ENCODE measurements at places on chromosomes 7 and 10.

DNA sequence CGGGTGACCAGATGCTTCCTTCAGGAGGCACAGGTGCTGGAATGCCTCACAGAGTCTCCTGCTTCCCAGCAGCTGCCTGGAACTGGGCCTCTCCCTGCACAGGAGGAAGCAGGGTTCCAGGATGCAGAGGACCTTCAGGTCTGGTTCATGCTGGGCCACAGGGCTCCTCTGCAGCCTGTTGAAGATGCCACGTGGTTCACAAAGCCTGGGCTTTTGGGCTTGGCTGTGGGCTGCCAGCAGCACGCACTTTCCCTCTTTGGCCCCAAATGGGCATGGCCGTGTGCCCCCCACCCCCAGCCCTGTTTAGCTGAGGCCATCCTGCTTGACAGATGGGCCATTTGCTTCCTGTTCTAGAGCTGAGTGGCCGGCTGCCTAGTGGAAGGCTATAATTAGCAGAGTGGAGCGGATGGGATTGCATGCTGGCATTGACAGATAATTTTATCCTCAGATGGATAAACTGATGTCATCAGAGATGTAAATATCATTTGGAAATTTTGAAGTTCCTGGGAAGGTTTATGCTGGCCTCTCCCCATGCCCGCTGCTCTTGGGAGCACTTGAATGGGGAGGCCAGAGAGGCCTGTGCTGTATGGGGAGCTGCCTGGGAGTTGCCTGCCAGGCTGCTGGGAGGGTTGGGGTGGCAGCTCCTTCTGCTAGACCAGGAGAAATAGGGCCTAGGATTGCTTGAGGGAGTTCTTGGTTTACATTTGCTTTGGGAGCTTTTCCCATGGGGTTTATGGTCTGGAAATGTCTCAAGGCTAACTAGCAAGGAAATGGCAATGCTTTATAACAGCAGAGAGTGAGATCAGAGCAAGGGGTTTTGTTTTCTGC, 28.2 kb downstream of the TSPAN15 start:
- DNase-seq: peak; percentile 44

GRCh38 chr7:44713141-44713540, 35.5 kb upstream of the ZMIZ2 start:
- DNase-seq: no peak

DNA sequence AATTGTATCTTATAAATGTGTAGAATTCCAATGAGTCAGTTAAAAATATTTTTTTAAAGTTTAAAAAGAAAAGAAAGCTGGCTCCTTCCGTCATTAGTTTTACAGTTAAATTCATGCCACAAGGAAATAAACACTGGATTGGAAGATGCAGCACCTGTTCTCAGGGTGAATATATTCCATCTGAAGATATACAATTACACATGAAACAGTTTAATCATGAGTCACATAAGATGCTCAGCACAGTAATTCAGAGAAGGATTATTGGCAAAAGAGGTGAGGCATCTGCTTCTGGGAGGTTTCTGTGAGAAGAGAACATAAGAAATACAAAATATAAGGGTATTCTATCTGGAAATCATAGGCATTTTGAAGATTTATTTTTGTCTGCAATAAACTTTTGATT, 376.5 kb upstream of the SORCS1 start:
- DNase-seq: no peak

GRCh38 chr10:30988831-30989435, 42.7 kb downstream of the ZNF438 start:
- no peak for DNase-seq

- DNase-seq: peak; percentile 81
These were observed 44.2 kb downstream of the ZCCHC24 start for GRCh38 chr10:79401015-79401921.

DNA sequence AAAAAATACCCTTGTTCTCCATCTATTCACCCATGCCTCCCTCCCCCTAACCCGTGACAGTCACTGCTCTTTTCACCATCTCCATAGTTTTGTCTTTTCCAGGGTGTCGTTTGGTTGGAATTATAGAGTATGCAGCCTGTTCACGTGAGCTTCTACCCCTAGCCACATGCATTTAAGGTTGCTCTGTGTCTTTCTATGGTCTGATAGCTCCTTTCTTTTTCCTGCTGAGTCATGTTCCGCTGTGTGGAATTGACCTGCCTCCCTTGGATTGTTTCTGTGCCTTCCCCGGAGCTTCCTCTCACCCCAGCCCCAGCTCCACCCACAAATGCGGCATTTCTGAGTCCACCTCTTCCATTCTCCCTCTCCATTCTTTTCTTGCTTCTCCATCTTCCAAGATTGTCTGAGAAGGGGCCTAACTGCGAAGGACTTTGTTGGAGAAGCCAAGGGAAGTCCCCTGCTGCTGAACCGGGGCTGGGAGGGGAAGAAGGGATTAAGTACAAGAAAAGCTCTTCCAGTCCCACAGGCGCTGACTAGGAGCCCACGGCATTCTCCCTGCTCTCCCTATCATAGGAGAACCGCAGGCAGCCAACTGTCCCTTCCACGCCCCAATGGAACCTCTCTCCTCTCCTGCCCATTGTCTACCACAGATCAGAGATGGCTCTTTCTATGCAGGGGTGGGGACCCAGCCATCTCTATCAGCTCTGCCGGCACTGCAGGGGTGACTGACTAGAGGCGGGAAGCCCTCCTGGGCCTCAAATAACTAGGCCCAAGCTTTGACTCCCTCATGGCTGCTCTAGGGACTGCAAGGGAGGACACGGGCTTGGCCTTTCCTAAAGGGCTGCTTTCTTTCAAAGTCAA, 87.5 kb upstream of the ANLN start:
- no peak for DNase-seq

DNA sequence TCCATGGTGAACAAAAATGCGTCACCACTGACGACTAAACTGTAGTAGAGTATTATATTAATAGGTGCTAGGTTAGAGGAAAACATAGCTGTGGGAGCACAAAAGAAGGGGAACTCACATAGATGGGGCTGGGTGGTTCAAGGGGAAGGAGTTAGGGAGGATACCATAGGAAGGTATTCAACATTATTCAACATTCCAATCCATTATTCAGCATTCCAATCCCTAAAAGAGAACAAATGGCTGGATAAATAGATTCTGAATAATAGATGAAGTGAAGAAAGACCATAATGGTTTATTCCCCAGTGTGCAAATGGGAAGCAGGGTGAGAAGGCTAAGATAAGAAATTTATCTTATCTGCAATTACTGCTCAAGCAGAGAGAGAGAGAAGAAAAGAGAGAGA, 61.4 kb downstream of the AASS start:
- DNase-seq: no peak

- DNase-seq: no peak
These were observed 52.2 kb upstream of the MKI67 start for GRCh38 chr10:128178302-128178958.

GRCh38 chr10:17580885-17581284, 36.3 kb downstream of the HACD1 start:
- DNase-seq: no peak

DNA sequence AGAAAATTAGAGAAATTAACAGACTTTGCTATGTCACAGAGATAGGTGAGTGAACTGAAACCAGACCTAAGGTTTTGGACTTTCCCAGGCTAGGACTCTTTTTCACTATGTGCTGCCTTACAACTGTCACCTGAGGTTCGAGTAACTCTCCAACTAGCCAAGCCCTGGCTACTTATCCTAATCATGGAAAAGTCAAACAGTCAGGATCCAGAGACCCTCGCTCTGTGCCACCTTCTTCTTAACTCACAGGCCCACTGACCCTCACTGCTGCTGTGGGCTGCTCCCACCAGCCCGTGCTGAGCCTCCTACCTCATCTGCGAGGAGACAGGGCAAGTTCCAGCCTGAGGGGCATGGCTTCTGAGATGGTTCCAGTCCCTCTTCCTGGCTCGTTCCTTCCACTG, 211.4 kb upstream of the KLF14 start:
- no peak for DNase-seq

DNA sequence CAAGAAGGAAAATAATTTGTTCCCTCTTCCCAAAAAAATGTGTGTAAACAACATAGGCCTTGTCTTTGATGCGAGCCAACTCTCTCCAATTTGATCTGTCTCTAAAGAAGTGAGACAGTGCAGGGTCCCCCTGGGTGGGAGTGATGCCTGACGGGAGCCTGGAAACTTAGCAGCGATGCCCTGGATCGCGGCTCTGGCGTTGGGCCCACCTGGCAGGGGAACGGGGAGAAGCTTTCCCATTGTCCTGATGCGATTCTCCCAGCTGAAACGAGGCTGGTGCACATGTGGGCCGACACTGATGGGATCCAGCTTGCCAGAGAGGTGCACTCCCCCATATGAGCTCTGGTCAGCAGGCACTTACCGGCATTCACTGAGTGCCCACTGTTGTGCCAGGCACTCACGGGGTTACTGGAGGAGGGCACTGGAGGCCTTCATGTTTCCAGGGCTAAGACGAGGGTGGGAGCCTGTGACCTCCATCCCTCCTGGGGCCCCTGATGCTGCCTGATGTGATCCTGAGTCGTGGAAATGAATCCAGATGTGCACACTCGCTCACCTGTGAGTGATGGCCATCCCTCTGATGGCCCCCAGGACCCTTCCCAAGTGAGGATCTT, 132.8 kb downstream of the PTPN20 start:
- DNase-seq: no peak

GRCh38 chr7:47762746-47763062, 180.8 kb upstream of the TNS3 start:
- no peak for DNase-seq

DNA sequence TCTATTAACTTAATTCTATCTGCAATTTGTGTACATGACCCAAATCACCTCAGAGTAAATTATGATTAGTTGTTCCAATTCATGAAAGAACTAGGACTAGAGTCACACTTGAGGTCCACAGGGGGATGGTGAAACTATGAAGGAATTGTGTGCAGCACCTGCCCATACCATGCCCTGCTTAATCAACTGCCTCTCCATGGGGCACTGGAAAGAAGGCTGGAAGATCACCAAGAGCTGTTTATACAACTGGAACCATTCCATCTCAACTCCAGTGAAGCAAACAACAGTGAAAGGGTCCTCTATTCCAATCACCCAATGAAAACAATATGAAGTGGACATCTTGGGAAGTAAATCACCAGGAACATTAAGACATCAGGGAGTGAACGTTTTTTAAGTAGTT, 98.7 kb upstream of the SEMA3D start:
- no peak for DNase-seq

DNA sequence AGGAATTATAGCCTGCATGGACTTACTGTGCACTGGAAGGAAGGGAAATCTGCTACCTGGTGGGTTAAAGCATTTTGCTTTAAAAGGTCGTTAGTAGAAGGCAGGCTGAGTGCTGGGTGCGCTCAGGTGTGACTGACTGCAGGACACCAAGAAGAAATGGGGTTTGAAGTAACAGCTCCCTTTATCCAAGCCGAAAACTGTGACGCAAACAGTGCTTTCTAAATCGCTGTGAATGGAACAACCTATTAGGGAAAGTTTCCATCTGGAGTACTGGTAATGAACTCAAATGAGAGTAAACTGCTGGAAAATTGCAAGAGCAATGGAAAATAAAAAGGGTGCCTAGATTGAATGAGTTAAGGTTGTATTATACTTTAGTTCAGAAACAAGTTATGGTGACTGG, 95.3 kb downstream of the CNNM2 start:
- no peak for DNase-seq

DNA sequence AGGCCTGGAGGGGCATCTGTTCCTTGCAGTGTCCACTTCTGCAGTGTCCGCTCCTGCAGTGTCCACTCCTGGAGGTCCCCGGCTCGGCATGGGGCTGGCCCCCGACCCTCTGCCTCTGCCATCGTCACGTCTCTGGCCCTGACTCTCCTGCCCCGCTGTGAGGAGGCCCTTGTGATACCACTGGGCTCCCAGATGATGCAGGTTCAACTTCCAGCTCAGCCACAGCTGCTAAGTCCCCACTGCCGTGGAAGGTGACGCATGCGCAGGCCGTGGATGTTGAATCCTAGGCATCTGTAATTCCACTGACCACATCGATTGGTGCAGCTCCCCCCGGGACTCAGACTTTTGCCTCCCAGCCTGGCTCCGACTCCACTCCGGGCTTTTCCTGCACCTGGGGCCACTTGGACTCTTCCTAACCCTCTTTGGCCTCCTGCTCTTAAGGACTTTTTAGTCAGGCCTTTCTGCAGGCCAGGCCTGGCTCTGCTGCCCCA, 95.1 kb downstream of the GLRX3 start:
- DNase-seq: no peak

DNA sequence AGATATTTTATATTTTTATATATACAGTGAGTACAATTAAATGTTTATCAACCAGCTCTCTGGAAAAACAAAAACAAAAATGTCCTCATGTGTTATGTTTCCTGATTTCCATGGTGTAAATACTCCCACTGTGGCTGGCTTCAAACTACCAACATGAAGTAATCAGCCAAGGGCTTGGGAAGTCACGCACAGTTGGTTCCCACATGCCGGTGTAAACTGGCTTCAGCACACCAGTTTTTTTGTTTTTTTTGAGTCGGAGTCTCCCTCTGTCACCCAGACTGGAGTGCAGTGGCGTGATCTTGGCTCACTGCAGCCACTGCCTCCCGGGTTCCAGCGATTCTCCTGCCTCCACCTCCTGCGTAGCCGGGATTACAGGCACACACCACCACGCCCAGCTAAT, 11.8 kb downstream of the OSBPL3 start:
- DNase-seq: no peak

- DNase-seq: no peak
These were observed 541.8 kb downstream of the ETV1 start for GRCh38 chr7:13447637-13448036.

DNA sequence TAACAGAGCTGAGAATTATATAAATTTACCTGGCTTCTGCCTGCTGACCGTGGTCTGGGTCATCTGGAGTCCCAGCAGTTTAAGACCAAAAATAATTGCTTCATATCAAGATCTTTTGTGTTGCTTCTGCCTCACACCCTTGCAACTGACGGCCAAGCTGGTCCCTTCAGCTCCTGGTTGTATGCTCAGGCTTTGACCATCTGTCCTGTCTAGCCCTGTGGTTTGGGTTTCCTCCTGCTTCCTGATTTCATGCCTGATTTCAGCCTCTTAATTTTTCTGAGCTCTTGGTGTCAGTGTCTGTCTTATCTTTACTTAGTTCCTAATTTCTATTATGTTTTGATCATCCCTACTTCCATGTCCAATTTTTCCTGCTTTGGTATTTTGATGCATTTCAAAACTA, 87.9 kb upstream of the PLXDC2 start:
- DNase-seq: no peak

- DNase-seq: no peak
These were observed 418.7 kb downstream of the MAGI2 start for GRCh38 chr7:79034730-79035129.

DNA sequence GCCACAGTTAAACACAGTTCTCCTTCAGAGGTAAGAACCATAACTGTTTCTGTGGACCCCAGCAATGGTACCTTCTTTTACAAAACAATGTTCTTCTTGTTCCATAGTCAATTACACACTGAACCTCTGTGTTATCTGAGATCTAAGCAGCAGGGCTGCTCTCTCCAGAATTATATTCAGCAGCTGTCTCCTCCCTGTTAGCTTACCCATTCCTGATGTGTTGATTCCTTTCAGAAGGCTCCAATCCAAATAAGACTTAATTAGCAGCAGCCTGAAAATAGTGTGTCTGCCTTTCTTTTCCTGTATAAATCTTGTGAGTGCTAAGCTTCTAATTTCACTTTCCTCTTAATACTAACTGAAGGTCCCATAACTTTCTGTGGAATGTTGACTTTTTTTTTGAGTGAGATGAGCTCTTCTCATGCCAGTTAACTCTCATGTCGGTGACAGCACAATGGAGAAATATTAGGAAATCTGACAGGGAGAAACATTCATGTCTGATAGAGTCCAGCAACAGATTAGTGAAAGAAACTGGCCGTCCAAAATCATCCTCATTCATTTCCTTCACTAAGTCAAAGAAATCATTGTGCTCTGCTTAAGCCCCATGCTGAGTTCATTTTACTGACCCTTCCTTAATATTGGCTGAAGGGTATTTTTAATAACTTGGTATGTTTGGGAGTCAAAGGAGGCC, 226.5 kb downstream of the PRKG1 start:
- DNase-seq: peak; percentile 33
